Stimulated activated CD4-positive, alpha-beta T cell treated with anti-CD3 and anti-CD28 coated beads, Interleukin-2, amount 100 ng/mL, for 24 hours (primary cell): ENCODE measurements at places on chromosomes 16 and 17.

- no peak for DNase-seq
These were observed 161.1 kb upstream of the TBX2 start for GRCh38 chr17:61238455-61238933.

- no peak for DNase-seq
These were observed 6.9 kb downstream of the DOK4 start for GRCh38 chr16:57479205-57479975.

GRCh38 chr16:9457215-9457614 lies 365.8 kb downstream of the HAPSTR1 start:
- DNase-seq, result no peak

- DNase-seq, result no peak
These were observed 287.8 kb upstream of the FOXF1 start for GRCh38 chr16:86222547-86222946.

DNA sequence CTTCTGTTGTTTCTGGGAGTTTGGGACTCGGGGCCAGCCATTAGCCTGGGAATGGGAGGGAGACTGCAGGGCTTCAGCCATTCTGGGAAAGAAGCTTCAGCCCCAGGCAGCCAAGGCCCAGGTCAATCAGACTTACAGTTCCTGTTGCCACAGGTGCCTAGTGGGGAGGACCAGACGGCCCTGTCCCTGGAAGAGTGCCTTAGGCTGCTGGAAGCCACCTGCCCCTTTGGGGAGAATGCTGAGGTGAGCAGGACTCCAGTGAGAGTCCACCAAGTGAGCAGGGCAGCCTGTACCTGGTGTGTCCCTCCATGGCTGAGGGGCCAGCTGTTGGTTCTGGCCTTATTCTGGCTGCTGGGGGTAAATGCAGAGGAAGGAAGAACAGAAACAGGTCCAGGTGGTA lies 8.7 kb downstream of the NFE2L1 start:
- DNase-seq, result no peak

GRCh38 chr16:86195863-86196630 lies 297.1 kb downstream of the IRF8 start:
- DNase-seq, result no peak

DNA sequence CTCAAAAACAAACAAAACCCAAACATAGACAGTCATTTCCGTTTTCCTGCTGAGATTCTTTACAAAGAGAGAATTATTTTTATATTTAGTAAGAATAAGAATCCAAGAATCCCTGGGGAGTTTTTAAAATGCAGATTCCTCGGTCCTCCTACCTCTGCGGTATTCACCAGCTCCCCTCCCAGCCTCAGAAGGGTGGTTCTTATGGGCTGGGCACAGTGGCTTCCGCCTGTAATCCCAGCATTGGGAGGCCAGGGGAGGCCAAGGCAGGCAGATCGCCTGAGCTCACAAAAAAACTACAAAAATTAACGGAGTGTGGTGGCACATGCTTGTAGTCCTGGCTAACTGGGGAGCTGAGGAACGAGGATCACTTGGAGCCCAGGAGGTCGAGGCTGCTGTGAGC lies 26.7 kb upstream of the USP7 start:
- DNase-seq, result no peak
